Adipocyte (in vitro differentiated cells): ENCODE measurements at places on chromosomes 4 and X.

DNA sequence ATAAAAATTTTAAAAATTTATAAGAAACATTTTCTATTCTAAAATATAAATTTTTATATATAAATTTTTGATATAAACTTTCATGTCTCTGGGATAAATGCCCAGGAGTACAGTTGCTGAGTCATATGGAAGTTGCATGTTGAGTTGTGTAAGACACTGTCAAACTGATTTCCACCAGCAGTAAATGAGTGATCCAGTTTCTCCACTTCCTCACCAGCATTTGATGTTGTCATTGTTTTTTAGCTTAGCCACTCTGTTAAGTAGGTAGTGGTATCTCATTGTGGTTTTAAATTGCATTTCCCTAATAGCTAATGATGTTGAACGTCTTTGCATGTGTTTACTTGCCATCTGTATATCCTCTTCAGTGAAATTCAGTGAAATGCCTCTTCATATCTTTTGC is 66.5 kb downstream of the MAMLD1 start:
- DNase-seq, result peak; percentile 69

DNA sequence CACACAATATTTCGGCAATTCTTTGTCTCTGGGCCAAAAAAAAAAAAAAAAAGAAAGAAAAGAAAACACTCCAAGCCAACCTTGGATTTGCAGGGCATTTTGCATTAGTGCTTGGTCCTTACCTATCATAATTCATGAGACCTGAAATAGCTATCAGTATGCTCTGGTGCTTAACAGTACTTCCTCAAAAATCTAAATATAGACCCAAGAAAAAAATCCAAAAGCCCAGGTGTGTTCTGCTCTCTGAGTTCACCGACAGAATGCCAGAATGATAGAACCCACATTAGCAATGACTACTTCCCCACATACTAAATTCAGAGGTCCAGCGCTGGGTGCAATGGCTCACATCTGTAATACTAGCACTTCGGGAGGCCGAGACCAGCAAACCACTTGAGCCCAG is 42.9 kb downstream of the ABCG2 start:
- DNase-seq, result no peak

DNA sequence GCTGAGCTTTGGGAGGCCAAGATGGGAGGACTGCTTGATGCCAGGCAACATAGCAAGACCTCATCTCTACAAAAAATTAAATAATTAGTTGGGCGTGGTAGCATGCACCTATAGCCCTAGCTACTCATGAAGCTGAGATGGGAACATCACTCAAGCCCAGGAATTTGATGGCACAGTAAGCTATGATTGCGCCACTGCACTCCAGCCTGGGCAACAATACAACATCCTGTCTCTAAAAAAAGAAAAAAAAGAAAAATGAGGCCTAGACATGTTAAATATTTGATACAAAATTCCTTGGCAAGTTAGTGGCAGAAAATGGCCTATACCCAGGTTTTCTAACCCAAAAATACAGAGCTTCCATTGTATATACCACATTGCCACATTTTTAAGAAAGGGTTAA is 88.1 kb upstream of the MAB21L2 start:
- peak; percentile 65 for DNase-seq

GRCh38 chrX:41177297-41177696 is 92.1 kb downstream of the USP9X start:
- DNase-seq, result no peak

DNA sequence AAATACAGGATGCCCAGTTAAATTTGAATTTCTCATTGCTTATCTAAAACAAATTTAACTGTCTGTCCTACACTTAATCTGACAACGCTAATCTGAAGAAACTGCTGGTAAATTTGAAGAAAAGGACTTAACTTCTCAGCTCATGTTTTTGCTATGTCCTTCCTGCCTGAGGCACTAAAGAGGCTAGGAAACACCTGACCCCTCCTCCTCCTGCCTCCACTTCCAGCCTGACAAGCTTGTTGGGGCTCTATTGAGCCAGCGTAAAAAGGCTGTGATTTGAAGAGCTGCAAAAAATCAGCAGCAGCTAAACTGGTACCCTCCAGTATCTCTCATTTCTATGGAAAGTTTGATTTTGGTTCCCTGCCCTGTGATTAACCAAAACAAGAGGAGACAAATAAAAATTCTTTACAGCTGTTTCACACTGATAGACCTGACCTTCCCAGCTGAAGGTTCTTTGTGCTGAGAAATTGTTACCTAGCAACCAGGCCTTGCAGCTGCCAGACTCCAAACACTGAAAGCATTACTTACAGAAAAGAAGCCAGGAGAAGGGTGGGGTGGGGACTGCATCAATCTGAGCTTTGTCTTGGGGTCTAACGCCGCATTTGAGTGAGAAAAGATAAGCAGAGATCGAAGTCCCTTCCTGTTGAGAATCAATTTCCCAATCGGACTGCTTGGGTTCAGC is 35.0 kb downstream of the DCX start:
- no peak for DNase-seq

- DNase-seq, result no peak
Observed at GRCh38 chr4:104493081-104493831, 1.4 kb downstream of the CXXC4 start.

GRCh38 chr4:138894011-138894410 is 121.6 kb upstream of the NOCT start:
- DNase-seq, result no peak

DNA sequence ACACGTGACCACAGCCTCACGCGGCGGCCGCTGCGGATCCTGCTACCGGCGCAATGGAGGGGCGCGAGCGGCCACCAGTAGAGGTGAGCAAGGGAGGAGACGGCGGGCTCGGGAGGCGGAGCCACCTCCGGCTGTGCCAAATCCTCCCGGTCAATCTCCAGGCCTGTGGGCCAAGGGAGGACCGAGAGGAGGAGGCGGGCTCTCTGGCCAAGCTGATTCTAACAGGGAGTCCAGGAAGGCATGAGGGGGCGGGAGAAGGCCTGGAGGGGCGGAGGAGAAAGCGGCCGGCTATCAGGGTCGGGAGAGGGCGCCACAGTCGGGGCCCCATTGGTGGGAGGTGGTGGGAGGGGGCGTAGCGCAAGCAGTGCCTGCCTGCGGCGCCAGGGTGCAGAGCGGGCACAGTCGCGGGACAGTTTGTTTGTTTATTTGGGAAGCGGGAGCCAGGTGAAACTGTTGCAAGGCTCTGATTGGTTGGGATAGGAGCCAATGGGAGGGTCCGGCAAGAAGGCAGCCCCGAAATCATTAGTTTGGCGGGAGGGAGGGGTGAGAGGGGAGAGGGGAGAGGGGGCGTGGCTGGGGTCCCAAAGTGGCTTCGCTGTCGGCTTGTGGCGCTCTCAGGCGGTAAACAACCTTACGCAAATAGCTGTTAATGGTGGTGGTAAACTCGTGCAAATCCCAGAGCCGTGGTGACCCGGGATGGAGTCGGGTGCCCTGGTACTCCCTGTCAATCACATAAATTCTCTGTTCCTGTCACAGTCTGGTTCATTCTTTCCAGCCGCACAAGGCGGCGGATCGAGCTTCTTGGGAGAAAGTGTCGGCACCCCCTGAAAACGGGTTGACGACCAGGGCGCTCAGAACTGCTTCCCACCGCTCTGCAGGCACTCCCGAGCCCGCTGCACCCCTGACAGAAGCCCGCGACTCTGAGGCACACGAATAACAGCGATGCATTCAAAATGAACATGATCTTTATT is at the start of gene IRS4:
Gene IRS4, minus strand, starts transcription at position 55 of the 971 bp plus-strand sequence.
- DNase-seq, result peak; percentile 18

DNA sequence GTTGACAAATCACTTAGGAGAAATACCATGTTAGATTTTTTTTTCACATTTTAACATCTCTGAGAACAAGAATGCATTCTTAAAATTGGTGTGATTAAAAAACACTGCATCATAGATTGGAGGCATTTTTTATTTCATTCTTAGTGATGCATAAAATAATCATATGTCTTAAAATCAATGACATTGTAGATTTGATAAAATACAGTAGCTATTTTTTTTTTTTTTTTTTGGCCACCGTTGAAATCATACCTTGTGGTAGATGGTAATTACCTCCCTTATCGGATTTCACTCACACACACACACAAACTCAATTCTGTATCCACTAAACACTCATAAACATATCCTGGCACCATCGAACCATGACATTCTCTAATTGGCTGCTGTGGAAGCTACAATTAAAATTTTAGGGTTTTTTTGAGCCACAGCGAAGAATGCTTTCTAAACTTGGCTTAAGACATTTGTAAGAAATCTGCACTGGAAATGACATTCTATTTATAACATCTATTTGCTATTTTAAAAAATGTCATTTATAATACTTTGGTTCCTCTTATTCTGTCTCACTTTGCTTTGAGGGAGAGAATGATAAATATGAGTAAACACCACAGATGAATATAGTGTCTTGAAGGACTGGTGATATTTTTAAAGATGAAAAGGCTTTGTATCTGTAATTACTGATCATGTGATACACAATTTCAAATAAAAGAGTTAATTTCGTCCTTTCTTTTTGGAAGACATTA is 60.1 kb downstream of the CCSER1 start:
- DNase-seq, result no peak

DNA sequence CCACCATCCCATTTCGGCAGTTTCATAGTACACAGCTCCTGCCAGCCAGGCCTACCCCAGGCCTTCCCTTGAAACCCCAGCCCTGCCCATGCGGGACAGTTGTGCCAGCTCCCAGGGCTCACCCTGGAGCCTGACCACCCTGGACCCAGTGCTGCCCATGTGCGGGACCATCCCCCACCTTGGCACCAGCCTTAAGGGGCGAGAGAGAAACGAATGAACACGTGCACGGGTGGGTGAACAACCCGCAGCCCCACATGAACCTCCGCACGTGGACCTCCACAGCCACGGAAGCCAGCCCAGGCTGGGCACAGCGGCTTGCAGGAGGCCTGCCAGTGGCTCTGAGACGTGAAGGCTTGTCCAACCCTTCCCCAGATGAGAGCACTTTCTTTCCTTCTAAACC is 76.0 kb upstream of the MXD4 start:
- no peak for DNase-seq

- peak; percentile 93 for DNase-seq
Observed at GRCh38 chr4:139015269-139015947, at the start of gene NOCT. Gene NOCT, plus strand, starts transcription at chr4:139015781. Its CDS starts 201 bp downstream, at chr4:139015982.

DNA sequence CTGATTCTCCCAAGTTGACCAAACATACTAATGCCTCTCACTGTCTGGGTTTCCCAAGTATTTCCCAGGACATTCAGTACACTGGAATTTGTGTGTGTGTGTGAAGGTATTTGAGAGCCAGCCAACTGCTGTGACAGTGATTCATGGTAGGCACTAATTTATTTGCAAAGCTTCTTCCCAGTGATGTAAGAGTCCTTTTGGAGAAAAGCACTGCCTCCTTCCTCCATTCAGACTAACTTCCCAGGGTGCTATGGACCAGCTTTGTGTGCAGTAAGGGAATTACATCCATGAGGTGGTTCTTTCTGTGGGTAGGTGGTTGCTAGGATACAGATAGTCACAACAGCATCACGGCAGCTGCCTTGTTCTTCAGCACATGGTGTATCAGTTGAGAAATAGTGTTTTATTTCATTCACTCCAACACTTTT is 8.7 kb downstream of the EGF start:
- DNase-seq, result peak; percentile 46

GRCh38 chrX:53715346-53715924 is 28.9 kb upstream of the HUWE1 start:
- no peak for DNase-seq

- DNase-seq, result no peak
Observed at GRCh38 chr4:1504595-1505500, 98.6 kb upstream of the NKX1-1 start.

GRCh38 chr4:119100655-119101054 is 35.0 kb upstream of the MYOZ2 start:
- DNase-seq, result no peak

GRCh38 chr4:152680988-152681603 is 1.3 kb upstream of the TMEM154 start:
- no peak for DNase-seq

DNA sequence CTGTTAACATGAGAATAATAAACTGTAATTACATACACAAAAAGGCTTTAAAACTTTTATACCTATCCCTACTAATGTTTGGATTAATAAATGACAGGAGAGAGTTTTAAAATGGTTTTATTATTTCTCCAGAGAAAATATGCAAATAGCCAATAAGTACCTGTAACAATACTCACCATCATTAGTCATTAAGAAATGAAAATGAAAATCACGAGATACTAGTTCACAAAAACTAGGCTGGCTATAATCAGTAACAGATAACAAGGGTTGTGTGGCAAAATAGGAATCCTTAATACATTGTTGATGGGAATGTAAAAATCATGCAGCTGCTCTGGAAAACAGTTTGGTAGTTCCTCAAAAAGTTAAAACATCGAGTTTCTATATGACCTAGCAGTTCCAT is 25.2 kb upstream of the AP1AR start:
- no peak for DNase-seq

DNA sequence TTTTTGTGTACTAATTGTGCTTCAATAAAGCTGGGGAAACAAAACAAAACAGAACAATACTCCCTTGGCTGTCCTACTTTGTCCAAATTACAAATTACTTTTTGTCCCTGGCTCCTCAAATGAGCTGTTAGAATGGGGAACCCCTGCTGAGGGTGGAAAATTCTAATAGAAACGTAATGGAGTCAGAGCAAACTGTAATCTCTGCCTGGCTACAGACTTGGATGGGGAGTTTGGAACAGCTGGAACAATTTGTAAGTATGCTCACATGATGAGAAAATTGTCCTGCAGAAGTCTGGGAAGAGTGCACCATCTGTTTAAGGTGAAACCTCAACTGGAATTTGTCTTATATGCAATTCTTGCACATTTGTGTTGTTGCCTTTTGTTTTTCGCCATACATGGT is 364.4 kb upstream of the CLNK start:
- no peak for DNase-seq

GRCh38 chrX:47723689-47724088 is 64.7 kb upstream of the UXT start:
- DNase-seq, result no peak

DNA sequence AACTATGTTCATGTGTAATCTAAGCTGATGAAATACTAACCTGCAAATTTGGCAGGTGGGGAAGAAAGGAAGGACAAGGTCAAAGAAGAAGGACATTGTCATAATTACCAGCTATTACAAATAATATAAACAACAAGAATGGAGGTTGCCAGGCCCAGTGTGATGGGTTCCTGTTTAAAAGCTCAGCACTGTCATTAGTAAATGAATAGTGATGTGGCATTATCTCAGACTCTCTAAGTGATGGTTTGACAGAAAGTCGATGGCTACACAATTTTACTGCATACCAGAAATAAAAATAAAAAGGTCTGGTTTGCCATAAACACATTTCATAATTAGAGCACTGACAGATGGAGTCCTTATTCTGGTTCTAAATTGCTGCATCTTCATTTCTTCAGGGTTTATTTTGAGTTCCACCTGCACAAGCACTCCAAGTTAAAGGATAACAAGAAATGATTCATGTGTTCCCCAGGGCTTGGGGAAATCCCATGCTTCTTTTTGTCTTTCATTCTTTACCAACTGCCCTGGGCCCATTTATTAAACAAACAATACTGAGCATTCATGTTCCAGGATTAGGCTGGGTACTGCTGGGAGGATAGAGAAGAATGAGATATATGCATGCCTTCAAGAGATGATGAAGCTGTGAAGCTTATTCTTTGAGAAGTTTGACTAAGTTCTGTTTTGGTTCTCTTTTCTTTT is 367.8 kb upstream of the RASGEF1B start:
- DNase-seq, result no peak
